ENCODE measurements at places on chromosomes 13 and 19.

DNA sequence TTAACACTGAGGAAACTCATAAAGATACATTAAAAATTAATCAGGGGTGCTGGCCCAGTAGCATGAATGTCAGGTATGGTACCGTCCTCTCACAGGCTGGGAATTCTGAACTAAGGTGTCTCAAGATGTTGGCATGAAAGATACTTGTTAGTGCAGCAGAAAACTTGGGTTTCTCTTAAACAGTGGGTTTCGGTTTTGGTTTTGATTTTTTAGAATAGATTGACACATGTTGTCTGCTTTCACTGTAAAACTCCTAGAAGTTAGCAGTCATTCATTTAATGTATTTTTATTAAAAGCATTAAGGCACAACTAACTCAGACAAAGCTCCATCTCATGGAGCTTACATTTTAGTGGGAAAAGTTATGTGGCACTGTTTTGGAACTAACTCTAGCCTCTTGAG is 3.5 kb upstream of the OBI1 start:
- DNase-seq, result no peak

DNA sequence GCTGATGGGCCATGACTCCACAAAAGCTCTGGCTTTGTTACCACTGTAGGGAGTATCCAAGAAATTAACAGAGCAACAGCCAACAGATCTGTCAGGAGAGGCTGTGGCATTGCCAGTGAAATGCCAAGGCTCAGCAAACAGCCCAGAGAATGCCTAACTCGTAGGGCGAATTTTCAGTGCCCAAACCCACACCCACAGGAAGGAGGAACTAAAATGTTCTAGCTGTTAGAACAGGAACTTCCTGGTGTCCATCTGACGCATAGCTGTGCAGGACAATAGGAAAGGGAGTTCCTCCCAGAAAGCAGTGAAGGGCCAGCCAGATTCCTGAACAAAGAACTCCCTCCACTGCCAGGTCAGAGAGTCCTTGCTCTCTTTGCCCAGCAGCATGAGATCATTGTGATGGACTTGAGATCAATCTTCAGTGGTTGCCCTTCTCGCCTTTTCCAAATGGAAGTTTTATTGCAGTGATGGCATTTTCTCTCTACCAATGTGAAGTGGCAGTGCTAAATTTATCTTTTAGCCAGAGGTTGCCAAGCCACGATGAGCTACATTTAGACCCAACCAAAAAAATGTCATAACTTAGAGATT is 224.2 kb upstream of the STARD13 start:
- no peak for DNase-seq

DNA sequence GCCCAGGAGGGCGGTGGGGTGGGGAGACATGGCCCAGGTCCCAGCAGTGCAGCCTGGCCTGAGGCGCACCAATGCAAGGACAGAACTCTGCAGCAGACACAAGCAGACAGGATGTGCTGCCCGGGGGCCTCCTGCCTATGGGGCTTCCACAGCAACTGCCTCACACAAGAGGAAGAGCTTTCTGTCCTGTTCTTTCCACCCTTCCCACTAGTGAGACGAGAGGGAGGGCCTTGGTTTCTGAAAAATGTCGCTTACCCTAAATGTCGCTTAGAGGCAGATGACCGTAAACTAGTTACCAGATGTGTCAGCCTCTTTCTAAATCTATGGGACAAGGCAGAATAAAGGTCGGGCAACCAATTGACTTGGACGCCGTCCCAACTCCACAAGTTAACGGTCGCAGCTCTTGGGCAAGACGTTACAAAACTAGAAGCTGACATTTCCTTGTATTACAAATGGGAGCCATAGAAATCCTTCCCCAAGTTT is at the start of gene LAIR1:
Gene LAIR1 (minus strand): TSS at position 157 of the 483 bp plus-strand sequence. CDS start 127 bp downstream, at position 30.
- DNase-seq, result peak; percentile 37

DNA sequence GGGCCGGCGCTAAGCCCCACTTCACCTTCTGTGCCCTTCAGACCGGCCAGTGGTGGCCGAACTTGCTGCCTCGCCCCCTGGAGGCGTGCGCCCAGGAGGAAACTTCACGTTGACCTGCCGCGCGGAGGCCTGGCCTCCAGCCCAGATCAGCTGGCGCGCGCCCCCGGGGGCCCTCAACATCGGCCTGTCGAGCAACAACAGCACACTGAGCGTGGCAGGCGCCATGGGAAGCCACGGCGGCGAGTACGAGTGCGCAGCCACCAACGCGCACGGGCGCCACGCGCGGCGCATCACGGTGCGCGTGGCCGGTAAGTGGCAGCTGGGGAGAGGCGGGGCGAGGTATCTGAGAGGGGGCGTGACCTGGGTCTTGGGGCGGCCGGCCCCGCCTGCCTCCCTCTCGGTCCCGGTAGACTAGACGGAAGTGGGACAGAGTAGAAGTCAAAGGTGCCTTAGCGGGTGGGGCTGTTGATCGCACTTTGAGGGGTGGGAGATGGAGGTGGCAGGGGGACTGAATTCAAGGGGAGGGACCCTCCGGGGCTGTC is 5.6 kb downstream of the ICAM5 start:
- DNase-seq, result peak; percentile 58

DNA sequence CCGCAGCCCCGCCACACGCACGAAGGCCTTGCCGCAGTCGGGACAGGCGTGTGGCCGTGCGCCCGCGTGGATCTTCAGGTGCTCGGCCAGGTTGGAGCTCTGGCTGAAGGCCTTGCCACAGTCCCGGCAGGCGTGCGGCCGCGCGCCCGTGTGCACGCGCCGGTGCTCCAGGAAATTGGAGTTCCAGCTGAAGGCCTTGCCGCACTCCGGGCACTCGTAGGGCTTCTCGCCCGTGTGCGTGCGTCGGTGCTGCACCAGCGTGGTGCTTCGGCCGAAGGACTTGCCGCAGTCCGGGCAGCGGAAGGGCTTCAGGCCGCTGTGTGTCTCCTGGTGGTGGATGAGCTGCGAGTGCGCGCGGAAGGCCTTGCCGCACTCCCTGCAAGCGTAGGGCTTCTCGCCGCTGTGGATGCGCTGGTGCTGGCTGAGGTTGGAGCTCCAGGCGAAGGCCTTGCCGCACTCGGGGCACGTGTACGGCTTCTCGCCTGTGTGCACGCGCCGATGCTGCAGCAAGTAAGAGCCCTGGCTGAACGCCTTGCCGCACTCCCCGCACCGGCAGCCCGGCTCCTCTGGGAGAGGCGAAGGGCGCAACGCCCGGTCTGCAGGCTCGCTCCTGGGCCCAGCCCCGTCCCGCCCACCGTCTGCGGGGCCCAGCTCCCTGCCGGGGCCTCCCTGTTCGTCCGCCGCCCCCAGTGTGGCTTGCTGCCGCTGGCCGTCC is 3.6 kb upstream of the A1BG start:
- no peak for DNase-seq

DNA sequence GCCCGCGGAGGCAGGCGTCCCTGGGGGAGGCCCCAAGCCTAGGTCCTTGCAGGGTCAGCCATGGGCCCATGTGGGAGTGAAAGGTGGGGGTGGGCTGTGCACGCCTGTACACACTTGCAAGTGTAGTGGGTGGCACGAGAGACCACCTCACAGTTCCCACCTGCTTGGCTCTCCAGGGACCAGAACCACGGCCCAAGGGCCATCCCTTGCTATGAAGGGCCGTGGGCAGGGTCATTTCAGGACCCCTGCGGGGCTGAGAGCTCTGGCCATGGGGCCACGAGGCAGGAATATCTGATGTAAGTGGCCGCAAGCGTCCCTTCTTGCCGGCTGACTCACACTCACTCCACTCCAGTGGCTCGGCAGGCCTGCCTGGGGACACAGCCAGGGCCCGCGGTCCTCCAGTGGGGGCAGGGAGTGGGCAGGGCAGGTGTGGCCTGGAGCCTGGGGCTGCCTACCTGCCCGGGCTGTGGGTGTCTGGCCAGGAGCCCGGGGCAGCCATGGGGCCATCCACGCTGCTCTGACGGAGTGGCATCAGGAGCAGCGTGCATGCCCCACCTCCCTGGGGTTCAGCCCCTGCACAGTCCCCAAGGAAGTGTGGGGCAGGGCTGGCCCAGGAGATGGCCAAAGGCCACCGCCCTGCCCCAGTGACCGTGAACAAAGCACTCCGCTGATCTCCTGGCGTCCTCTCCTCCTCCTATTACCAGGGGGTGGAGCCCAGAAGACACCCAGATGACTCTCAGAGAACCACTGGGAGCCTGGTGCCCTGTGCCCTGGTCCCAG is 8.6 kb upstream of the MKNK2 start:
- no peak for DNase-seq

- DNase-seq, result no peak
Measured at GRCh38 chr13:98301721-98302120, 124.7 kb upstream of the RNF113B start.

DNA sequence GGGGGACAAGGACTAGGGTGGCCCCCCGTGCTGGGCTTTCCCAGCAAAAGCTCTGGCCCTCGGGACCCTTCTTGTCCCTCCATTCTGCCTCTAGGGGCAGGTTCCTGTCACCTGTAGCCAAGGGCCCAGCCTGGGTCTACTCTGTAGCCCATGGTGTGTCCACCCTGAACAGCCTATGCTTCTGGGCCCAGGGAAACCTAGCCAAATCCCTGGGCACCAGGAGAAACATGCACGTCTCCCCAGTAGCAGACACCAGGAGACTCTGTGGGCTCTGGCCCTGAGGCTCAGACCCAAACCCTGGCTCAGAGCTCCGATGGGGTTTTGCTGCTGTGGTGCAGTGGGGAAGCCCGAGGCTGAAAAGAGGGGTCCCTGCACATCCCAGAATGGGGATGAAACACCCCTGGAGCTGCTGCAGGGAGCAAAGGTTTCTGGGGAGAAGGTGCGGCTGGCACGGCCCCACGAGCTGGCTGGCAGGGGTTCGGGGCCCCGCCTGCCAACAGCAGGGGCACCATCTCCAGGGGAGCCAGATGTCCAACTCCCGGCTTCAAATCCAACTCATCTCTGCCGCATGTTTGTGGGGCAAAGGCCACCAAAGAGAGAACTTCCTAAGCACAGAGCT is 18.2 kb downstream of the CEBPG start:
- no peak for DNase-seq

GRCh38 chr13:97720896-97721295 is 232.6 kb upstream of the IPO5 start:
- DNase-seq, result no peak

- DNase-seq, result no peak
Measured at GRCh38 chr19:51959791-51960190, 26.8 kb downstream of the ZNF350 start.

DNA sequence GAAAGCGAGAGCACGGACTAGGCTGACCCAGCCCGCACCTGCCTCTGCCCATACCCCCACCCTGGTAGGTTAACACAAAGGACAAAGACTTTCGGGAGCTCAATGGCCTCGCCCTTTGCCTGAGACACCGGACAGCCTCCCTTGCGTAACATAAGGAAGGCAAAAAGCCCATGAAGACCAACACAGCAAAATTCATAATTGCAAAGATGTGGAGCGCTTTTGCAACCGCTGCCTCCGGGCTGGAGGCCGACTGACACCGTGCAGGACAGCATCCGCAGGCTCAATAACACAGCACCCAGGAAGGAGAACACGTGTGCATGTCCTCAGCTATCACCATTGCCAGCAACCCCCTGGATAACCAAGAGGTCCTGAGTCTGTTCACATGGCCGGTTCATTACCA is 15.4 kb downstream of the LILRA1 start:
- DNase-seq, result no peak

- no peak for DNase-seq
Measured at GRCh38 chr19:30605333-30605732, 233.1 kb downstream of the ZNF536 start.

- no peak for DNase-seq
Measured at GRCh38 chr13:27421101-27421871, 3.1 kb upstream of the GTF3A start.

- DNase-seq, result no peak
Measured at GRCh38 chr19:28864577-28865042, 348.3 kb downstream of the UQCRFS1 start.

DNA sequence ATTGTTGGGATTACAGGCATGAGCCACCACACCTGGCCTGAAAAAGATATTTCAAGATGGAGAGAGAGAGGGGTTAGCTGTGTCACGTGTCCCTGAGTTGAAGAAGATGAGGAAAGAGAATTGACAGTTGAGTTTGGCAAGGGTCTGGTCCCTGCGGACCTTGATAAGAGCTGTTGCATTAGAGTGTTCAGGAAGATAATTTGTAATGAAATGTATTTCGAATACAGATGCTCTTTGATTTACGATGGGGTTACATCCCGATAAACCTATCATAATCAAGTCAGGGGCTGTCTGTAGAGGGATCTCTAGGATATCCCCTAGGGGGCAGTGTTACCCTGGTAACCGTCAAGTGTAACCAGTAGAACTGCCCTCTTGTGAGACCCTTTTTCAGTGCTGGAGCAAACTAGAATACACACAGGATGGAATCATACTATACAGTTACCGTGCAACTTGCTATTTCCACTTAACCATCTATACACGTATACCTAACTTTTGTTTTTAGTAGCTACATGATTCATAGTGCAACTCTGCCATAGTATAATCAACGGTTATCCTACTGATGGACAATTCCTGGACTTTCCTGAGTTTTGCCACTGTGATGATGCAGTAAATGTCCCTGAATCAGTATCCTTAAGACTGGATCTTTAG is 1.5 kb upstream of the ELOF1 start:
- DNase-seq, result no peak

All from activated naive CD4-positive, alpha-beta T cell (primary cell).